ENCODE measurements at places on chromosomes 3 and 15.

- DNase-seq, result no peak
Observed at GRCh38 chr3:63296249-63296648, 18.1 kb downstream of the SYNPR start.

GRCh38 chr3:136714020-136714419 is 38.2 kb downstream of the STAG1 start:
- no peak for DNase-seq

- DNase-seq, result no peak
Observed at GRCh38 chr15:61831505-61831921, 228.7 kb downstream of the VPS13C start.

GRCh38 chr3:72655723-72656122 is 192.5 kb downstream of the SHQ1 start:
- DNase-seq, result no peak

GRCh38 chr3:78911394-78911793 is 856.4 kb downstream of the ROBO1 start:
- no peak for DNase-seq

DNA sequence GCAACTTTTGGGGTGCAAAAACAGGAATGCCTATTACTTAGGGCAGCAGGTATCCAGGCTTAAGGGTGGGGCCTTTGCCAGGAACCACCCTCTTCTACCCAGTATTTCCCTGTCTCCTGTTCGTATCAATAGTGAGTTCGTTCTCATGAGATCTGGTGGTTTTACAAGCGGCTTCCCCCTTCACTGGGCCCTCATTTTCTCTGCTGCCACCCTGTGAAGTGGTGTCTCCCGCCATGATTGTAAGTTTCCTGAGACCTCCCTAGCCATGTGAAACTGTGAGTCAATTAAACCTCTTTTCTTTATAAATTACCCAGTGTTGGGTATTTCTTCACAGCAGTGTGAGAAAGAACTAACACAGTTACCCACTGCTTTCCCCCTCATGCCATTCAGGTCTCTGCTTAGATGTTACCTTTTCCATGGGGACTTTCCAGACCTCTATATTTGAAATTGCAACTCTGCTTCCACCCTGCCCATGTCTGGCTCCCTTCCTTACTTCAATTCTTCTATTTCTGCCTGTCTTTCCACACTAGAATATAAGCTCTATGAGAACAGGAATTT is 23.9 kb upstream of the TRA2B start:
- DNase-seq, result no peak
